ENCODE measurements at places on chromosomes 16 and 17.

GRCh38 chr17:65762973-65763372 is 201.5 kb upstream of the AXIN2 start:
- DNase-seq = no peak

DNA sequence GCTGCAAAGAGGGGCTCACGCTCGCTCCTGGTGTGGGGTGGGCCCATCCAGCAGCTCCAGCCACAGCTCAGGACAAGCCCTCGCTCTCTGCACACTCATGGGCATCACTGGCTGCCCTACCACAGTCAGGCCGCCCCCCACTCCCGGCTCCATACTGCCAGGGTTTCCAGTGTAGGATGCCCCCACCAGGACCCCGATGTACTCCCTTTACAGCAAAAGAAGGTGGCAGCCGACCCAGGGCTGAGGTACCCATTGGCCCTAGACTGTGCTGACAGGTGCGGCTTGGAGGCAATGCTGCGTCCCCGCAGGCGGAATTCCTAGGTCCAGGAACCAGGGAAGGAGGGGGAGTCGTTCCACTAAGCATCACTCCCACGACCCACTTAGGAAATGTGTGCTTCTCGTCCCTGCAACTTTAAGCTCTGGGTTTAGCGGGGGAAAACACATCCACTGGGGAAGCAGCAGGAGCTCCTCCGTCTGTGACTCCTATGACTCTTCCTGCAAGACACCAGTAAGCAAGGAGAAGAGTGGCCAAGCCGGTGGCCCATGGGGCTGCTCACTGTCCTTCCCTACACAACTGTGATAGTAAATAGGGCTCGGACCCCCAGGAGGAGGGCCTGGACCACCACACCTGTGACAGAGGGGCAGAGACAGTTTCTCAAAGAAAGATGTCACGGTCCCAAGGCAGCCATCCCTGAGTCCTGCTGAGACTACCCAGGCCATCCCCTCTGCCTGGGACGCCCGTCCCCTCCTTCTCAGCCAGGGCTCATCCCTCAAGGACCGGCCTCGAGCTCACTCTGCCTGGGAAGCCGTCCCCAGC is 13.1 kb downstream of the CORO7 start:
- DNase-seq = no peak

DNA sequence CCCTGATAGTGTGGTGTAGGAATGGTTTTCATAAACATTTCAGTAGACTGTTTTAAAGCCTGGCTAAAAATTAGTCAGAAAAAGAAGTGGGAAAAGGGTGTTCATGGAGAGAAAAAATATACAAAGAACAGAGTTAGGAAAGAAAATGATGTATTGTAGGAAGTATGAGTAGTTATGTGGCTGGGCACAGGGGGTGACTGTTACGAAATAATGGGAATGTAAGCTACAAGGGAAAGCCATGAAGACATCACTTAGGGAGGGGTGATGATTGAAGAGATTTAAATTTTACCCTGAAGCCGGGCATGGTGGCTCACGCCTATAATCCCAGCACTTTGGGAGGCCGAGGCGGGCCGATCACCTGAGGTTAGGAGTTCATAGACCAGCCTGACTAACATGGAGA is 55.3 kb downstream of the NUP88 start:
- DNase-seq = no peak

DNA sequence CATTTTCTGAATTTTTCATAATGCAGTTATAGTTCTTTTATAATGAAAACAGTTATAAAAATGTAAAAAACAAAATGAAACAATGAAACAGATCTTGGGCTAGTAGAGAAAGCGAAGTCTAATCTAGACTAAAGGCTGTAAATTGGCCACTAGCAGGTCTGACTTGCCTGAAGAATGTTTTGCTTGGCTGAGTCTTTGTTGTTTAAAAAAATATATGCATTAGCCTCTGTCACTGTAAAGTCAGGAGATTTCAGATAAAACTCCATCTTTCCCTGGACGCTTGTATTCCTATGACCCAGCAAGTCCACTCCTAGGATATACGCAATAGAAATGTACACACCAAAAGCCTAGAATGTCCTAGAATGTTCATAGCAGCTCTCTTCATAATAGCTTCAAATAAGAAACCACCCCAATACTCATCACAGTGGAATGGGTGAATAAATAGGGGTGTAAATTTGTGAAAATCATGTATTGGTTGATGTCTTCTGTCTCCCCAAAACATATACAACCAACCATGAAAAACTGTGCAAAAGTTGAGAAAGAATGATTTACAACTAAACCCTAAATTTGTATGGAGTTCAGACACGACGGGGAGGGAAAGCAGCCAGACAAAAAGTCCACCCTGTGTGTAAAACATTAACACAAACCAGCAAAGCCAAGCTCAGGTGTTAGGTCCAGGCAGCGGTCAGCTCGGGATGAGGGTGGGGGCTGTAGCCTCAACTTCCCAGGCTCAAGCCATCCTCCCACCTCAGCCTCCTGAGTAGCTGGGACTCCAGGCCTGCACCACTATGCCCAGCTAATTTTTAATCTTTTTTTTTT is 37.7 kb upstream of the MEAK7 start:
- no peak for DNase-seq

- no peak for DNase-seq
These were observed 394.9 kb upstream of the SALL1 start for GRCh38 chr16:51545951-51546350.

GRCh38 chr16:9957002-9957401 is 225.2 kb downstream of the GRIN2A start:
- no peak for DNase-seq

- no peak for DNase-seq
These were observed 14.7 kb downstream of the SLC52A1 start for GRCh38 chr17:5020502-5021023.

DNA sequence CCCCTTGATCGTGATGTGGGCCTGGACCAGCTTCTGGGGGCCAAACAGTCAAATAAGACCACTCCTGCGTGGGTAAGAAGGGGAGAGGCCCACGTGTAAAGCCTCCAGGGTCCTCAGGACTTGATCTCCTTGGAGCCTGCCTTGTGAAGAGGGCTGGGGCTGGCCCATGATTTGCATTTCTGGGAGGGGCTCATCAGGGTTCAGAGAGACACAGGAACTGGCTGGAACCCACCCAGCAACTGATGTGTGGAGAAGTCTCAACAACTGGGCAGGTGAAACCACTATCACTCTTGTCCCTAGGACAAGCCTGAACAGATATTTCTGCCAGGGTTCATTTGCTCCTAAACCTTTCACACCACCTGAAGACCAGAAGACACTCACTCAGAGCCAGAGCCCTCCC is 214.7 kb downstream of the ZNF423 start:
- DNase-seq = no peak

DNA sequence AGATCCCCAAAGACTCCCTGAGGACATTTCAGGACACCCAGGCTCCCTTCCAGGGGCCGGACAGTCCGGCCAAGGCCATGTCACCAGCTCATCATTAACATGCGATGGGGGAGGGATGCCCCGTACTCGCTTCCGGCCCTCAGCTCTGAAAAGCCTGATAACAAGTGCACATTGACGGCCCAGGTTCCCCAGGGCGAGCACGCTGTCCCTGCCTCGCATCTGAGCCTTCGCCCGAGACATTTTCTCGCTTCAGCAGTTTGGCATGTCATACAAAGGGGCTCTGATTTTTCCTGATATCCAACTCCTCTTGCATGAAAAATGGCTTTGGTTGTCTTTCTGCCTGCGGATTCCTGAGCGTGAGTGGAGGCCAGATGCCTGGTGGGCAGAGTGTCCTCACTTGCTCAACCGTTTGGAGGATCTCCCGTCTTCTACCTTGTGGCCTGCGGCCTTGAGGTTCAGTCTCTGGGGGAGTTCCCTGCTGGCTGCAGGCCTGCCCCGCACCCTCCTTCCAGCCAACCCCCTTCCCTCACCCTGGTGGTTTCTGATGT is 14.1 kb downstream of the CACNG4 start:
- no peak for DNase-seq

GRCh38 chr17:71024172-71024571 is 854.8 kb downstream of the KCNJ2 start:
- no peak for DNase-seq

- no peak for DNase-seq
These were observed 44.5 kb downstream of the MEAK7 start for GRCh38 chr16:84459941-84460405.

DNA sequence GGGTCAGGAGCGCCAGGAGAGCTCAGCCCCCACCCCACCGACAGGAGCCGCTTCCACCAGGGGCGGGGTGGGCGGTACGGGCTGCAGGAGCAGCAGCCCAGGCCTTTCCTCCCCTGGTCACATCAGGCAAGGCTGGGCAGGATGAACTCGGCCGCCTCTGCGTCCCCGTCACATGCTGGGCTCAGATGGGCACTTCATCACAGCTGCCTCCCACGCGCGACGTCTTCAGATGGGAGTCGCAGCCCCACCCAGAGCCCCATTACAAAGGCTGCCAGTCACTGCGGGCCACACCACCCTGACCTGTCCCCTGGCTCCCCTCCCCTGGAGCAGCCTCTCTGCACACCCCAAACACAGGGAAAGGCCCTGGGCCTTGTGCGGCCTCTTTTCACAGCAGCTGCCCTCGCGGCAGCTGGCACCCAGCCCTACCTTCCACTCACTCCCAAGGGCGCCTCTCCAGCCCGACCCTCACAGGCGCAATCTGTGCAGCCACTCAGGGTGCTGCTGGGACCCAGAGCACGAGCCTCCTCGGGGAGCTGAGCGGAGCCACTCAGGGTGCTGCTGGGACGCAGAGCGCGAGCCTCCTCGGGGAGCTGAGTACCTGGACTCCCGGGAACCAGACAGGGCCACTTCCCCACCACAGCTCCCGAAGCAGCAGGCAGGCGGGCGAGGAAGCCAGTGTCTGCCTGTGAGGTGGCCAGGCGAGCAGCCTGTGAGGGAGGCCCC is 4.7 kb downstream of the ZNF598 start:
- DNase-seq = no peak

DNA sequence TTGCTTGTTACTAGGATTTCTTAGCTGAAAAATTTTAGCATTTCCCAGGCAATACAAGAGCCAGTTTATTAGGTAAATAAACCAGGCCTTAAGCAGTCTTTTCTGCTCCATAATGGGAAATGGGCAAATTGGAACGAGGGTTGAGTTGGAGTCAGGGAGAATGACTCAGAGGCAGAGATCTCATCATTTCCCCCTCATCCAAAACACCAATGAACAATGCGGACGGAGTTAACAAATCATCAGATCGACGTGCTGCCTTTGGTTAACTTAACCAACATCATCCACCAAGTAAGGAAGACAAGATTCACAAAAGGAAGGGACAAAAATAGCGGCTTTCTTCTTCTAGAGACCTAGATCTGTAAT is 243.5 kb downstream of the STX8 start:
- no peak for DNase-seq

DNA sequence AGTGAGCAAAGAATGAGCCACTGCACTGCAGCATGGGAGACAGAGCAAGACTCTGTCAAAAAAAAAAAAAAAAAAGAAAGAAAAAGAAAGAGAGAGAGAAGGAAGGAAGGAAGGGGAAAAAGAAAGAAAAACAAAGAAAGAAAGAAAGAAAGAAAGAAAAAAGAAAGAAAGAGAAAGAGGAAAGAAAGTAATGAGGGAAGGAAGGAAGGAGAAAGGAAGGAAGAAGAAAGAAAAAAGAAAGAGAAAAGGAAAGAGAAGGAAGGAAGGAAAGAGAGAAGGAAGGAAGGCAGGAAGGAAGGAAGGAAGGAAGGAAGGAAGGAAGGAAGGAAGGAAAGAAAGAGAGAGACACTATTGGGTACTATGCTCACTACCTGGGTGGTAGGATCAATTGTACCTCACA is 122.2 kb upstream of the ERCC4 start:
- DNase-seq = no peak

DNA sequence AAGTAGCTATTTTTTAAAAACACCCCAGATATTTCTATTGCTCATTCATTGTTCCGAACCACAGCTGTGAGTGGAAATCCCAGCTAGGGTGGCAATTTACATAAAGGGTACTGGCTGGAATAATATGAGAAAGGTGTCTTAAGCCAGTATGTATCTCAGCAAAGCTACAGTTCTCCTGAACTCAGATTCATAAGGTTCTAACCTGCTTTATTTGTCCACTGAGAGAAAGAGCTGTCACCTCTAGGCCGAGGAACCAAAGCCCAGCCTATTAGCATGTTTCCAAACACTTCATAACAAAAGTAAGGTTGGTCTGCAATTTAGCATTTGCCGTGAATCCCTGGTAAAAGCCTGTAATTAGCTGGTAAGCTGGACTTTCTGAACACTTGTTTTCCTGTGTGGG is 57.0 kb upstream of the CLEC19A start:
- DNase-seq = no peak

DNA sequence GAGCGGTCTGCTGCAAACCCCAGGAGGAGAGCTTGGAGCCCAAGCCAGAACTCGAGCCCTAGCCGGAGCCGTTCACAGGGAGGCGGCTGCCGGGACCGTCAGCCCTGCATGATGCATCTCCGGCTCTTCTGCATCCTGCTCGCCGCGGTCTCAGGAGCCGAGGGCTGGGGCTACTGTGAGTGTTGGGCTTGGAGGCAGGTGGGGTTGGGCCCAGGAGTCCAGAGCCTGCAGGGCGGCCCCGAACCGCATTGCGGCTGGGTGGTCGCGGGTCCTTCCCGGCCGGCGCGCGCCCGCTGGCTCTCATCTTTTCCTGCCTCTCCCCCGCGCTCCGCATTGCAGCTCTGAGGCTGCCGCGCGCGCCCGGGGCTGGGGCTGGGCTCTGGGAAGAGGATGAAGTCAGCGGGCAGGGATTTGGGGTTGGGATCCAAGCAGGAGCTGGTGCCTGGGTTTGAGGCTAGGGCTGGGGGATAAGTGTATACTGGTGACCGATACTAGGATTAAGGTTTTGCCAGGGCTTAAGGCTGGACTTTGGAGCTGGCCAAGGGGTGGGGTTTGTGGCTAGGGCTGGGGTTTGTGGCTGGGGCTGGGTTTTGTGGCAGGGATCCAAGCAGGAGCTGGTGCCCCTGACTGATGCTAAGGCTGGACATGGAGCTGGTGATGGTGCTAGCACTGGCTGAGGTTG is 532 bp downstream of the CNTNAP1 start:
- peak; percentile 36 for DNase-seq

DNA sequence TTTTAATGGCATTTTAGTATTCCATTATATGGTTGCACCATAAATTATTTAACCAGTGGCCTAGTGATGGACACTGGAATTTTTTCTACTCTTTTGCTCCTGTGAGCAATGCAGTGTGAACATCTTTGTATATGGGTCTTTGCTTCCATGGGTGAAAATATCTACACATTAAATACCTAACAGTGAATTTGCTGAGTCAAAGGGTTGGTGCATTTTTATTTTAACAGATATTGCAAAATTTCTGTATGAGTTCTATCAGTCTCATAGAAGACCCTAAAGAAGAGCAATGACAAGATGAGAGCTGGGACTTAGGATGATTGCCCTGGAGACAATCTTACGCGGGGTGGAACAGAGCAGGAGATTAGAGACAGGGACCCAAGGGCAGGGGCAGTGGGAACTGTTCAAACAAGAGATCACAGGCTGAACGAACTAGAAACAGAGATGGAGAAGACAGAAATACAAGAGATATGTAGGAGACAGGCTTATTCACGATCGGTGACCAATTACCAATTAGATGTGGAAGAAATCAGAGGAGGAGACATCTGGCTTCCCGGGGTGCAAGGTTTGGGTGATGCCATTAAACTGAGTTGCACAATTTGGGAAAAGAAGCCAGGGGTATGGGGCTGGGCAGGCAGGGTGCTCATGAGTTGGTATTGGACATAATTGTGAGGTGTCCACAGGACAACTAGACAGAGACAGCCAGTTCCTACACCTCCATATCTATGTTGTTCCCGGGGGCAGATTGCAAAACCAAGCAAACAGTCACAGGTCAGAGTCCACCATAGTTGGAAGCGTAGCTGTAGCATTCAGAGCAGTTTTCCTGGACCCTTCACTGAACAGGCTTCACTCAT is 39.9 kb upstream of the LONP2 start:
- DNase-seq = no peak
